ENCODE measurements at places on chromosomes 11 and 22.

DNA sequence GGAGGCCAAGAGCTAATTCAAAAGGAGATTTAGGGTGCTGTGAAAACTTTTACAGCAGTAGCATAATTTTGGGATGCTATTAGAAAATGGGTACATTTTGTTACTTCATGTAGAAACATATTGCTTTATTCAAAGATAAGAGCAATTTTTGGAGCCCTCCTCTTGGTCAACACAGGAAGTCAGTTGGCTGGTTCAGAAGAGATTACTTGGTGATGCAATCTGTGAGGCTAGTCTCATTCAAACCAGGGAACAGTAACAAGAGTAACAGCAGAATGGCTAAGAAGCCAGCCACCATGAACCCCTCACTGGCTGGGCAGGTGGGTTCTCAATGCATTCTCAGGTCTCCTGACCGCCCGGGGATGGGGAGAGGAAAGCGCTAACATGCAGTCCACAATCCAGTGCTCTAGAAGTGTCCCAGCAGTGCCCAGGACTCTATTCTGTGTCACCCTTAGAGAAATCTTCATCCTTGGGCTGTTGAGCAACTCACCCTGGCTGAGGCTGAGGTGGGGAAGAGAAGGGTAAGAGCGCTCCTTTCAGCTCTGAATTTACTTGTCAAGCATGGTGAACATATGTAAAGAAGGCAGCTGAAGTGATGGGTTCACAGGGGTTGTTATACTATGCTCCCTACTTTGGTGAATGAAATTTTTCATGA lies 262.2 kb upstream of the UBASH3B start:
- DNase-seq: no peak

DNA sequence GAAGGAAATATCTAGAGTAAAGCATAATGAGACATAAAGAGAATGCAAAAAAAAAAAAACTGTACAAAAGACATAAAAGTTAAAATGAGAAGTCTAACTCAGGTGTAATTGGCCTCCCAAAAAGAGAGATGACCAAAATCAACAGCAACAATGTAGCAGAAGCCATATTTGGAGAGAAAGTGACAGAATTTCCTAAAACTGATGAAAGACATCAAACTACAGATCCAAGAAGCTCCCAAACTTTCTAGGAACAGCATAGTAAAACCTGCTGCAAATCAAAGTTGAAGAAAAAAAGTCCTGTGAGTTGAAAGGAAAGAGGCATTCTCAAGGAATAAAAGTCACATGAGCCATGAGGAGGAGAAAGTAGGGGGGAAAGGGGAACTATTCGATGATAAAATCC lies 231.3 kb downstream of the METTL15 start:
- DNase-seq: no peak

GRCh38 chr11:127028648-127029047 lies 28.1 kb upstream of the KIRREL3 start:
- DNase-seq: no peak

GRCh38 chr22:38793721-38794466 lies at the start of gene DNAL4:
Gene DNAL4, minus strand, starts transcription at chr22:38794143. Its CDS starts 11,412 bp downstream, at chr22:38782731.
- peak; percentile 85 for DNase-seq

DNA sequence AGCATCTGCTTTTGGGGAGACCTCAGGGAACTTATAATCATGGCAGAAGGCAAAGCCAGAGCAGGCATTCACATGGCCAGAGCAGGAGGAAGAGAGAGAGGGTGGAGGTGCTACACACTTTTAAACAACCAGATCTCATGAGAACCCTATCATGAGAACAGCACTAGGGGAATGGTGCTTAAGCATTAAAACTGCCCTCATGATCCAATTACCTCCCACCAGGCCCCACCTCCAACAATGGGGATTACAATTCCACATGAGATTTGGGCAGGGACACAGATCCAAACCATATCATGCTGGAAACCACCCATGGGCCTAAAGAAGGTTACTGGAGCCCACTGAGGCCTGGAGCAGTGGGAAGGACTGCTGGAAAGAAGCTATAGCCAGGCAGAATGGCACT lies 66.9 kb upstream of the CHST1 start:
- no peak for DNase-seq

GRCh38 chr11:58573451-58574104 lies 2.1 kb downstream of the LPXN start:
- no peak for DNase-seq

GRCh38 chr11:117538263-117539135 lies 210.8 kb downstream of the CEP164 start:
- no peak for DNase-seq

- DNase-seq: no peak
Observed at GRCh38 chr22:28004021-28004420, 85.0 kb upstream of the PITPNB start.

GRCh38 chr11:19234231-19234817 lies 6.4 kb downstream of the E2F8 start:
- DNase-seq: no peak

DNA sequence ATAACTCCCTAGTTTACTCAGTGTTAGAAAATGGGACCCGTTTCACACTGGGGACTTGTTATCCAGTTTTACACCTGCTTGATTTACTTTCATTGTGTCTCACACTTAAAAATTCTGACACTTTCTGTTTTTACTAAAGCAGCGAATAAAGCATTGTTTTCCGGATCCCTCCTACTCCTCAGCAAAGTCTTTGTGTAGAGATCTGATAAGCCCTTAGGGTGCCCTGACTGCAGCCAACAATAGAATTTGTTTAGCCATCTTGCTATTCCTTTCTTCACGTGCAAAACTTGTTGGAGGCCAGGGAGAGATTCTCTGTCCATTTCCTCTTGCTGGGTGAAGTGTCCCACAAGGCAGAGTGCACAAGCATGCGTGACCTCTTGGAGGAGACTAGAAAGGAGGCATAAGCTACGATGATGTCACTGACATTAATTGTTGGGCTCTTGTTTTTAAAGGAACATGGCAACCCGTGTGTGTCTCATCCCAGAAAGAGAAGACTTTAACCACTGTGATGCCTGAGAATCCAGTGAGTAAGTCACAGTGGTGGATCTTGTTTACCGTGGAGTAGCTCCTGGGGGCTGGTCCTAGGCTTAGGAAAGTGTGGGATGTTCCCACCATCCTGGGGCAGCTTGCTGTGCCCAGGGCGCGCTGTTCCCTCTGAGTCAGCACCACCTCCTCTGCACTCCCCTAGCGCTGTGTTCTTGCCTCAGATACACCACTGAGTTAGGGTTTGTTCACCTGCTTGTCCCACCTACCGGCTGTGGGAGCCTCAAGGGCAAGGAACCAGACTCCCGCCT lies 27.7 kb downstream of the MICAL2 start:
- DNase-seq: no peak

- DNase-seq: no peak
Observed at GRCh38 chr11:35389897-35390465, 29.4 kb downstream of the SLC1A2 start.

- no peak for DNase-seq
Observed at GRCh38 chr11:9269492-9270013, 4.4 kb upstream of the DENND5A start.

GRCh38 chr11:111077530-111078322 lies 167.8 kb upstream of the POU2AF2 start:
- DNase-seq: no peak

DNA sequence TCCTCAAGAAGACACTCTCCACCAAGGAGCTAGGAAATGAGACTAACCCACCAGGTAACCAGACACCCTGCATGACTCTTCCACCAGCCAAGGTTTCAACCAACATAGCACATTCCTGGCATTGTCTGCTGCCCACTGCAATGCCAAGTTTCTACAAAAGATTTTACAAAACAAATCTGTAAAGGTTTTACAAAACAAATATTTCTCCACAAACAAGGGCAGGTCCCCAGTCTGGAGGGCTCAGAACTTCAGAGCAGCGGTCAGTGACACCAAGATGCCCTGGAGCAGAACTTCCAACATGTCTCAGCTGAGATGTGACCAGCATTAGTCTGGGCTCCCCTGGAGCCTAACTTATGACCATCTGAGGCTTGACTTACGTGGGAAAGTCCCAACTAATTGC lies 14.0 kb downstream of the GALNT18 start:
- no peak for DNase-seq

DNA sequence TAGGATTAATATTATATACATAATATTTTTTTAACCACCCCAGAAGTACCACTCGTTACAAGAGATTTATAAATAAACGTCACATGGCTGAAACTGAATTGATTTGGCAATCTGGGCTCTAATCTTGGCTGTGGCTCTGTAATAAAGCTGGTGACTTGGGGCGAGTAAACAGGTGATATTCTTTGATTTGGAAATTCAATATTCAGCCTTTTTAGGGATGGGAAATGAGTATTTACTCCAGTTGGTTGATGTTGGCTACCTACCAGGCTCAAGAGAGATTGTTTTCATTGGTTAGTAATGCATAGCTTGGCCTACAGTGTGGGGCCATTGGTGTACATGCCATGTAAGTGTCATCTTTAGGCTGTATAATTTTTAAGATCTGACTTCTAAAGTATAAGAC lies 117.7 kb upstream of the SORL1-AS1 start:
- DNase-seq: no peak

DNA sequence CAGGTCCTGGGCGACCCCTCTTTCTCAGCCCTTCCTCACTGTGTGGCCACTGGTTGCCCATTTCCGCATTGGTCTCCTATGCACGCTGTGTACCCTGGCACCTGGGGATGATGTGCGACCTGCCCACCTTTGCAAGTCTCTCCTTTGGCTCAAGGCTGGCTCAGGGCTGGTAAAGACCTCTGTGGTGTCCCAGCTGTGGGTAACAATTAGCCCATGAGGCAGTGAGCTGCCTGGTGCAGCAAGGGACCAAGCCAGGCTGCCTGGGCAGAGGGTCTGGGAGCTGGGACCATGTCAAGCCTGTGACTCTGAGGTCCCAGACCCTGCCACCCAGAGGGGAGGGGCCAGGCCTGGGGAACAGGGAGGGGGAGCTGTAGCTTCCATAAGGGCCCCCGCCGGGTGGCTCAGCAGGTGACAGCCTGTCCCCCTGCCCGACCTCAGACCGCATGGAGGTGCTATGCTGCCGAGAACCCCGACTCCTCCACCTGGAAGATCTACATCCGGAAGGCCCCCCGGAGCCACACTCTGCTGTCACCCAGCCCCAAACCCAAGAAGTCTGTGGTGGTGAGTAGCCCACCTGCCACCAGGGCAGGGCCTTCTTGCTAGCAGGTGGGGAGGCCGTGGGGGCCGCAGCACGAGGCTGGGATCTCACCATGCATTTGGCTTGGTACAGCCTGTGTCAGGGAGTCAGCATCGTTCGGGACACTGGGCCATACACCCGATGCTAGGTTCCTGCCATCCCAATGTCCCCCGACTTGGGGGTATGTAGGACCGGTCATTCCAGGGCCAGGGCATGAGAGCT lies 112.5 kb downstream of the KCNQ1OT1 start:
- DNase-seq: no peak
